Thoracic aorta (tissue), 2 donors: ENCODE measurements at places on chromosomes 13 and 19. TPM values are rescaled to one million over a fixed set of nuclear protein-coding genes. Genes with fewer than 3 reads are reported as not detected.

GRCh38 chr19:44182145-44182544 is 17.2 kb downstream of the ZNF226 start:
- DNase-seq, result no peak

DNA sequence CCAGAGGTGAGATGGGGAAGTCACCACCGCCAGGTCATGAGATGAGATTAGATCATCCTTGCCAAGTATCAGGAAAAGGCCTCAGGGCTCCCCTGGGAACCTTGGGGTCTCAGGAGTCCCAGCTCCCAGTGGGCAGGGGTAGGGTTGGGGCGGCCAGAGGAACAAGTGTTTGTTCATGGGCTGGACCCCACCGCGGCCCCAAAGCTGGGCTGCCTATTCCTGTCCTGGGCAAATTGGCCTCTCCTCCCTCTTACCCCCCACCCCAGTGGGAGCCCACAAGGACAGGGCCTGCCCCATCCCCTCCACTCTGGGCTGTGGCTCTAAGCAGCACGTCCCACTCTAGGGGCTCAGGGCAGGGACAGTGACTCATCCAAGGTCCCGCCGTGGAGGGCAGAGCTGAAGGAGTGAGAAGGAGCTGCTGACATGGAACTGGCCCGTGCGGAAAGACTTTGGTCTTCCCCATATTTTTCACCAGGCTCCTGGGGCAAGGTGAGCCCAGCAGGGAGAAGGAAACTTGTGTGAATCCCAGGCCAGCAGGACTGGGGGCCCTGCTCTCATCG is 4.0 kb upstream of the HCN2 start:
- no peak for DNase-seq

GRCh38 chr19:18978616-18979015 is 37.6 kb upstream of the HOMER3 start:
- no peak for DNase-seq

DNA sequence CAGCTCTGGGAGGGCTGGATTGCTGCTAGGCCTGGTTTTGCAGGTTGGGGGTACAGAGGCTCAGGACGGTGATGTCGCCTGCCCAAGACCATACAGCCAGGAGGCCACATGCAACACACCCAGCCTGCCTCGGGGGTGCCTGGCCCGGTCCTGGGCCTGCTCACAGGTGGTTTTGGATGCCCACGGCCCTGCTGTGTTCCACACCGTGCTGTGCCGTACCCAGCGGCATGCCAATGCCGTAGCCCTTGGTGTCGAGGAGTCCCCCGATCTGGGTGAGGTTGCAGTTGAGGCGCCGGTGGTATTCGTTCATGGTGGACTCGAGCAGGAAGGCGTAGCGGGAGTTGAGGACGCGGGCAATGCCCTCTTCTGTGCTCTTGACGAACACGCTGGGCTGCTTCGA is 11.5 kb upstream of the ATP1A3 start:
- no peak for DNase-seq

DNA sequence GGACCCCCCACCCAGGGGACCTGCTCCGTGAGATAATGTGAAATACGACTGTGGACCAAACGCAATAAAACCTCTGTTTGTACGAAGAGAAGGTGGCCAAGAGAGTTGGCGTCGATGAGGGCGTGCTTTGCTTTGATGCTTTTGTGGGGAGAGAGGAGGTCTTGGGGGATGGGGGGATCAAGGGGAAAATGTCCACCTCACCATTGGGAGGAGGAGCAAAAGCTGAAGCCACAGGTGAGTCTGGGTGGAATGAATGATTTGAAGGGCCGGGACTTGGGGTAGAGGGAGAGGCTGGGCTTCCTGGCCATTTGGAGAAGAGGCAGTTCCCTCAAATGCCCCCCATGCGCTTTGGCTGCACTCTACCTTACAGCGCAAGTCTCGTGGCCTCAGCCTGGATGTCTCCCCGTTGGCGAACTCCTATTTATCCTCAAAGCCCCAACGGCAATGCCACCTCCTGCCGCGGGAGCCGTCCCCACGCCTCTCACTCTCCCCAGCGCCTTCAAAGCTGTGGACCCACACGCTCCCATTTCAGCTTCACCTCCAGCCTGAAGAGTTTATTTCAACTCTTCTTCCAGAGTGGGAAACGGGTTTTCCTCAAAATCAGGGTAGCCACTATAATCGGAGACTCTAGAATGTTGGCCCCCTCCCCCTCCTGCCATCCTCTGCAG is 795 bp upstream of the ABCA7 start:
- no peak for DNase-seq

GRCh38 chr13:110944121-110944967 is 29.5 kb upstream of the ANKRD10 start:
- DNase-seq, result no peak

DNA sequence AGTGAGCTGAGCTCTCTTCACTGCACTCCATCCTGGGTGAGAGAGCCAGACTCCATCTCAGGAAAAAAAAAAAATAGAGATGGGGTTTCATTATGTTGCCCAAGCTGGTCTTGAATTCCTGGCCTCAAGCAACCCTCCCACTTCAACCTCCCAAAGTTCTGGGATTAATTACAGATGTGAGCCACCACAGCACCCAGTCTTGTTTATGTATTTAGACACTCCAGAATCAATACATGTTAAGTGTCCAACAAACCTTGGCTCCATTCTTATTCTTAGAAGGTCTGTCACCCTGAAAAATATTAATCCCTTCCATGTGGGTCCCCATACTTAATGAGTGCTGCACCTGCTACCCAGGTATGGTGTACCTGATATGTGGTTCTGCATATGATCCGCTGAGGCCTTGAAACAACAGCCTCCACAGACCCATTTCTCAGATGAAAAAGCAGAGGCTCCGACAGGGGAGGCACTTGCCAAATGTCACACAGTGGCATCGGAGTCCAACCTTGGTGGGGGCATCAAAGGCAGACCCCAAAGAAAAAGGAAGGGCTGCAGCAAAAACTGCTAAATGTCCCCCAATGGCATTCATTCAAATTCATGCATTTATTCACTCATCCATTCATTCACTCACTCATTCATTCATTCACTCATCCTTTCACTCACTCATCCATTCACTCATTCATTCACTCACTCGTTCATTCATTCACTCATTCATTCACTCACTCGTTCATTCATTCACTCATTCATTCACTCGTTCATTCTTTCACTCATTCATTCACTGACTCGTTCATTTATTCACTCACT is 16.7 kb downstream of the TICAM1 start:
- DNase-seq, result no peak

GRCh38 chr19:37763488-37763887 is 15.9 kb downstream of the ZNF573 start:
- DNase-seq, result no peak

DNA sequence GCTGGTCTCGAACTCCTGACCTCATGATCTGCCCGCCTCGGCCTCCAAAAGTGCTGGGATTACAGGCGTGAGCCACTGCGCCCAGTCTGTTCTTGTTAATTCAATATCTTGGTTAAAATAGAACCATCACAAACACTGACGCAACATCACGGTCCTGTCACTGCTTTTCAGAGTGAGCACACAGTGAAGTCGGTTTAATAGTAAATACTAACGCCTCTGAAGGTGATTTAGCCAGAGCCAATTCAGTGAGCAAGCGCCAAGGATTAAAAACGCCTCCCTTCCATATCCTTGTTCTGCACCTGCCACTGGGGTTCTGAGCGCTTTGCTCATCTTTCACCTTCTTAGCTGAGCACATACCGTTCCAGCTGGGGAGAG is 30.3 kb downstream of the LAMP1 start:
- DNase-seq, result no peak

DNA sequence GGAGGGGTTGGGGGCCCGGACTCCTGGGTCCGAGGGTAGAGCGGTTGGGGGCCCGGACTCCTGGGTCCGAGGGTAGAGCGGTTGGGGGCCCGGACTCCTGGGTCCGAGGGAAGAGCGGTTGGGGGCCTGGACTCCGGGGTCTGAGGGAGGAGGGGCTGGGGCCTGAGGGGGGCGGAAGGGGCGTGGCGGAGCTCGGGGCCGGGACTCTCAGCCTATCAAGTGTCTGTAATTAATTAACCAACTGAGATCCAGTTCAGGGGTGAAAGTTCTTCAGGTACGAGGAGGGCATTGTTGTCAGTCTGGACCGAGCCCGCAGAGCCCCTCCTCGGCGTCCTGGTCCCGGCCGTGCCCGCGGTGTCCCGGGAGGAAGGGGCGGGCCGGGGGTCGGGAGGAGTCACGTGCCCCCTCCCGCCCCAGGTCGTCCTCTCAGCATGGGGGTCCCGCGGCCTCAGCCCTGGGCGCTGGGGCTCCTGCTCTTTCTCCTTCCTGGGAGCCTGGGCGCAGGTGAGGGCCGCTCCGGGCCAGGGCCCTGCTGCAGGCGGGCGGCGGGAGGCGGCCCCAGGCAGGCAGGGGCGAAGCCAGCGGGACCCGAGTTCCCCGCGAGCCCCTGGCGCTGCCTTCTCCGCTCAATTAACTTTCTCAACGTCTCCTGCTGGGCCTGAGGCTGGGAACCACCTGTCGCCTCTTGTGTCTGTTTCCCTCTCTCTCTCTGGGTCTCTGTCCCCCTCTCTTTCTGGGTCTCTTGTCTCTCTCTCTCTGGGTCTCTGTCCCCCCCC is 697 bp downstream of the FCGRT start:
- DNase-seq, result no peak

GRCh38 chr13:111664696-111665095 is 344.3 kb downstream of the TEX29 start:
- no peak for DNase-seq

GRCh38 chr13:80224468-80224867 is 116.5 kb downstream of the SPRY2 start:
- no peak for DNase-seq

GRCh38 chr19:1931445-1931844 is 9.5 kb upstream of the CSNK1G2 start:
- DNase-seq, result no peak

- DNase-seq, result no peak
Observed at GRCh38 chr19:14369399-14370168, 11.7 kb upstream of the ADGRE5 start.

GRCh38 chr19:43777163-43777695 is 3.5 kb downstream of the KCNN4 start:
- DNase-seq, result no peak

DNA sequence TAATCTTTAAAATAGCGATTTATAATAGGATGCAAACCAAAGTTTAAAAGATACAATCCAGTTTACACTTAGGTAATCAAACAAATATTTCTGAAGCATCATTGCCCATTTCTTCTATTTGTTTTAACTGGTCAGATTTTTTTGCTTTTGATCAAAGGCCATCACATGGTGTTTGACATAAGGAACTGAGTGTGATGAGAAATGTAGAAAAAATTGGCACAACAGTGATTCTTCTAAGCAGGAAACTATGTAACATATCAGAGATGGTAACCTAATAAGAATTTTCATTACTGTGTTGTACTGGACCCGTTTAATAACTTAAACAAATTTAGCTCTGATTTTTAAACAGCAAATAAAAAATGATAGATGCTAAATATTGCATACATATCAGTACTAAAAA is 644.7 kb upstream of the KLF12 start:
- DNase-seq, result no peak

- no peak for DNase-seq
Observed at GRCh38 chr13:41085961-41086585, 24.8 kb downstream of the WBP4 start.

- no peak for DNase-seq
Observed at GRCh38 chr13:49220856-49221589, 885 bp downstream of the MLNR start.

- DNase-seq, result no peak
Observed at GRCh38 chr13:111267205-111267604, 53.2 kb upstream of the TEX29 start.

- no peak for DNase-seq
Observed at GRCh38 chr19:55457683-55458457, 3.6 kb downstream of the ISOC2 start.

DNA sequence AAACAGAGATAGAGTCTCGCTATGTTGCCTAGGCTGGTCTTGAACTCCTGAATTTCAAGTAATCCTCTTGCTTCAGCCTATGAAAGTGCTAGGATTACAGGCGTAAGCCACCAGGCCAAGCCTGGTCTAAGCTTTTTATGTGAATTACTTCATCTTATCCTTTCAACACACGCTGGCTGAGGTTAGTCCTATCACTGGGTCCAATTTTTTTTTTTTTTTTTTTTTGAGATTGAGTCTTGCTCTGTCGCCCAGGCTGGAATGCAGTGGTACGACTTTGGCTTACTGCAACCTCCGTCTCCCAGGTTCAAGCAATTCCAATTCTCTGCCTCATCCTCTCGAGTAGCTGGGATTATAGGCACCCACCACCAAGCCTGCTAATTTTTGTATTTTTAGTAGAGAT is 10.4 kb downstream of the MYO1F start:
- no peak for DNase-seq

DNA sequence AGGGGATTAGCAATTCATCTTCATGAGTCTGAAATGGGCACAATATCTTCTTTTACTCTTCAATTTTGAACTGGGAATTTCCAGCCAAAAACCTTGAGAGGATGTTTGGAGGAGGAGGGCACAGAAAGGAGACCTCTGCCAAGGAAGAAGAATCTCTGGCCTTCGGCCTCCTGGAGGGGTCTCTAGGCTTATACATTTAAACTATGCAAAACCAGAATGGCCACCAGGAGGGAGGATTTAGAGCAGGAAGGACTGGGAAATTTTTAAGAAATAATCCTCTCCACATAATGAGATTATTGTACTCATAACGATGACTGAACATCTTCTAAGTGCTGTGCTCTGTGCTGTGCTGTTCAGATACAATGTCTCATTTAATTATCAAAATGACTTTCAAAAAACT is 325.9 kb downstream of the NDFIP2 start:
- no peak for DNase-seq

GRCh38 chr13:29402166-29402636 is 193.3 kb downstream of the SLC7A1 start:
- DNase-seq, result no peak

GRCh38 chr13:114148521-114148855 is 16.1 kb upstream of the RASA3 start:
- no peak for DNase-seq

DNA sequence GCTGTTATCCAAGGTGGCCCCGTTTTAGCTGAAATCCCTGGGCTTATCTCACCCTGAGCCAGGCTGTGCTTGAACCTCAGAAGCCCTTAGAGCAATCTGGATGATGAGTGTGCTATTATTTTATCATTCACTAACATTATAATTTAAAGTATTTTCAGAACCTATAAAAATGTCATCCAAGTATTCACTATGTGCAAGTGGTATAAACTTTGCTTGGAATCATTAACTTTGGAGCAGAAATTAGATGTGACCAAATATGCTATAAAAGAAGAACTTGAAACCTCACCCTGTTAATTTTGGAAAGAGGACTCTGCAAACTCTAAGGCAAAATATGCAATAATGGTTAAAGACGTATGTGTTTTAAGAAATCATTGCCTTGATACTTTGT is 147.5 kb downstream of the USP12 start:
- DNase-seq, result no peak

- DNase-seq, result no peak
Observed at GRCh38 chr13:98543378-98544103, 33.4 kb downstream of the STK24 start.

Gene CBY2
- not detected for total RNA-seq

Gene C19orf67
- not detected for total RNA-seq

Gene PCSK4
- total RNA-seq, result 0.68 TPM

Gene MIR17HG
- total RNA-seq, result 2.7 TPM

Gene NXNL1
- not detected for total RNA-seq

Gene PPM1N
- 3.5 TPM for total RNA-seq

Gene GPR183
- 24.5 TPM for total RNA-seq

Gene FGF9
- total RNA-seq, result not detected

Gene IZUMO4
- total RNA-seq, result 6.1 TPM

Gene ZNF99
- not detected for total RNA-seq

Gene ZNF829
- 1.2 TPM for total RNA-seq

Gene SOX1
- total RNA-seq, result not detected

Gene FPR2
- 2.2 TPM for total RNA-seq

Gene MEIOSIN
- not detected for total RNA-seq

Gene PRR22
- 1.1 TPM for total RNA-seq

Gene ZIK1
- total RNA-seq, result 29.2 TPM

Gene PSG7
- total RNA-seq, result not detected

Gene RDH8
- not detected for total RNA-seq

Gene LRRC63
- total RNA-seq, result not detected

Gene GPC5
- not detected for total RNA-seq
